ENCODE measurements at places on chromosomes 4 and X. TPM values are rescaled to one million over a fixed set of nuclear protein-coding genes. Genes with fewer than 3 reads are reported as not detected.

Gene SLC6A14
- total RNA-seq, result not detected

Gene BGN
- total RNA-seq, result 7.6 TPM

Gene HTR2C
- total RNA-seq, result 27.9 TPM

Gene SPANXC
- not detected for total RNA-seq

Gene EFHC2
- total RNA-seq, result 8.1 TPM

Gene SSX4B
- total RNA-seq, result not detected

Gene DUSP9
- 2.8 TPM for total RNA-seq

Gene PPBP
- total RNA-seq, result 4.6 TPM

Gene PPP1R2C
- total RNA-seq, result not detected
